ENCODE measurements at places on chromosomes 7 and 10.

DNA sequence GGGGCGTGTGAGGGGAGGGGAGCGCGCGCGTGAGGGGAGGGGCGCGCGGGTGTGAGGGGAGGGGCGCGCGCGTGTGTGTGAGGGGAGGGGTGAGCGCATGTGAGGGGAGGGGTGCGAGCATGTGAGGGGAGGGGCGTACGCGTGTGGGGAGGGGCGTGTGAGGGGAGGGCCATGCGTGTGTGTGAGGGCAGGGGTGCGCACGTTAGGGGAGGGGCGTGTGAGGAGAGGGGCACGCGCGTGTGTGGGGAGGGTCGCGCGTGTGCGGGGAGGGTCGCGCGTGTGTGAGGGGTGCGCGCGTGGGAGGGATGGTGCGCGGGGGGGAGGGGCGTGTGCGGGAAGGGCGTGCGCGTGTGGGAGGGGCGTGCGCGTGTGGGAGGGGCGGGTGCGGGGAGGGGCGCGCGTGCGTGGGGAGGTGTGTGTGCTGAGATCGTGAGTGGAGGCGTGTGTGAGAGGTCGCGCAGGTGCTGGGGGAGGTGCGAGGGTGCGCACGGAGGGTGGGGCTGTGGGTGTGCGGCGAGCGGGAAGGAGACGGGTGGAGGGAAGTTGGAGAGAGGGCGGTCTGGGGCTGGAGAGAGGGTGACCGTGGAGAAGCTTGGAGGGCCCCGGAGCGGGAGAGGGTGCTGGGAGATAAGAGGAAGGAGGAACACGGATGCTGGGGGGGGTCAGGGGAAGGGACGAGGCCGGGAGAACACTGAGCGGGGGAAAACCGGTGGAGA, 19.7 kb downstream of the MXI1 start:
- peak; percentile 72 for DNase-seq

GRCh38 chr7:101564778-101565211, 64.3 kb downstream of the MYL10 start:
- DNase-seq = no peak

DNA sequence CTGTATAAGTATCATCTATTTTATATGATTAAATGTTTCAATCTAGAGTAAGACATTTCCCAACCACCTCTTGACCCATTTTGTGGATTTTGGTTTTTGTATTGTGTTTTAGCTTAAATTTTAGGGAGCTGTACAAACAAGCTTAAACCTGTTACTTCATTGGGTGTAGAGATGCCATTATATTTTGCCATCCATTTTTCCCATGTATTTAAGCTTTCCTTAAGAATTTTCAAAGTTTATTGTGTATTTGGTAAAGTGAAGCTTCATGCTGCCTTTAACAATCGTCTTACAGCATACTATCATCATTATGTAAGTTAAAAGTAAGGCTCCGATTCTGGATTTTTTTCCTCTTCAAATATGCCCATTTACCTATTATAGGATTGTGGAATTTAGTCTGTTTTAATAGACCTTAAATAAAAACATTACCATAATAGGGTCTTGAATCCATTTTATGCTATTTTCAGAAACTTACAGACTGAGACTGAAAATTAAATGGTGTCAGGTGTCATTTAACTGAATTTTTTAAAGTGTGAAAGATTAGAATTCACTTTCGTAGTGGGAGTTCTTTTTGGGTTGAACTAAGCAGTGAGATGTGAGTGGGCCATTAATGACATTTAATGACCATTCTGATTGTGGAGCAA, 2.2 kb downstream of the KMT2E start:
- DNase-seq = no peak

- no peak for DNase-seq
These were observed 1.6 kb upstream of the IDI1 start for GRCh38 chr10:1050554-1050953.

- DNase-seq = peak; percentile 57
These were observed 49.8 kb downstream of the PAXIP1 start for GRCh38 chr7:154953006-154953684.

DNA sequence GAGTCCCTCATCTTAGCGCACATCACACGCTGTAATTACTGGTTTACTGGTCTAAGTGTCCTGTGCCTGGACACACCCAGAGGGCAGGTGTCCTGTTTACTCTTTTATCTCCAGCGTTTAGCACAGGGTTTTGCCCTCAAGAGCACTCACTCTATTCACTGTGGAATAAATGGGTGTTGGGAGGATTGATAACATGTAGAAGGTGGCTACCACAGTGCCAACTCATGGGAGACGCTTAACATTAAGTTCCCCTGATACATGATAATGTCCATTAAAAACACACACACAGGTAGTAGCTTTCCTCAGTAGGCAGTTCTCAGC, 96.1 kb upstream of the EFCAB10 start:
- no peak for DNase-seq

- no peak for DNase-seq
These were observed 40.4 kb upstream of the TMEM229A start for GRCh38 chr7:124073310-124073645.

DNA sequence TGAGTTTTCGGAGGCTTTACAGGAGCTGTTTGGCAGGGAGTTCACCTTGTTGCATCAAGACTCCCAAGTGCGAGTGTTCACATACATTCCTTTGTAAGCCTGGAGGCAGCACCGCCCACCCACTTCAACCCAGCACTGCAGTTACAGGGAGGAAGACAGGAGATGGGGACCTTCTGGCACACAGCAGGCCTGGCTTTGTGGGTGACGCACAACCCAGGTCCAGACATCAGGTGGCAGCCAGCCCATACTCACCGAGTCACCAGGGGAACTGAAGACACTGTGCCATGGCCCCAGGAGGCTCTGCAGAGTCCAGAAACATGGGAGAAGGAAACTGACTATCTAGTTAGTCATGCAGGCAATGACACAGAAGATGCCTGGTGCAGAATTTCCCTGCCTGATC, 305.9 kb upstream of the RNF32 start:
- no peak for DNase-seq

GRCh38 chr10:69914398-69915214, 112.9 kb downstream of the COL13A1 start:
- DNase-seq = peak; percentile 11

DNA sequence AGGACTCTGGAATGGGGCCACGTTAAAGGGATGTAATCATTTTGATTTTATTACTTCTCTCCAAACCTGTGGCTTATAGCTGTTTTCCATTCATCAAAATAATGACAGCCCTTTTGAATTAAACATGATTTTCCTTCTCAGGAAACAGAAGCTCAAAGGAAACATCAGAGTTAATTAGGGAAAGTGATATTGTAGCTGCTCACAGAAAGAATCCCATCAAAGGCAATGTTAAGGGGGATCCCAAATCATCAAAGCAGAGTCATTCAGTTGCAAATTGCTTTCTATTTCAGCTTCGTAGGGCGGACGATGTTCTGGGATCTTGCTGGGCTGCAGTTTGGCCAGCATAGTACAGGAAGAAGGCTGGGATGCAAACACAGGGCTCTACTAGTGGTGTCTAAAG, 563.2 kb downstream of the CCSER2 start:
- DNase-seq = no peak

GRCh38 chr7:131294553-131294952, 33.1 kb upstream of the MKLN1 start:
- DNase-seq = no peak

DNA sequence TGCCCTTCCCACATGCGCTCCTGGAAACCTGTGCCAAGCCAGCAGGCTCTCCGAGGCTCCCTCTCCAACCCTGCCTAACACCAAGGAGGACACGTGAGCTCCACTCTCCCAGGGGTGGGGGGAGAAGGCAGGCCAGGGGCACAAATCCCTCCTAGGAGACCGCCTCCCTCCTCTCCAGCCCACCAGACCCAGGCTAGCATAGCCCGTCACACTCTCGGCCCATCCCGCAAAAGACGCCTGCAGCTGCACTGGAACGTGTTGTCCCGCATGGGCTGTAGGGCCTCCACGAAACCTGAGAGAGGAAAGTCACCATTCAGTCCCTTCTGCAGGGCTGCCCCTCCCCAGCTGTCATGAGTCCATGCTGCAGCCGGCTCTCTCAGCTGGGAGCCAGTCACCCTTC, 126.3 kb downstream of the MAD1L1 start:
- no peak for DNase-seq

GRCh38 chr7:94396037-94396431, 1.3 kb downstream of the COL1A2 start:
- no peak for DNase-seq

DNA sequence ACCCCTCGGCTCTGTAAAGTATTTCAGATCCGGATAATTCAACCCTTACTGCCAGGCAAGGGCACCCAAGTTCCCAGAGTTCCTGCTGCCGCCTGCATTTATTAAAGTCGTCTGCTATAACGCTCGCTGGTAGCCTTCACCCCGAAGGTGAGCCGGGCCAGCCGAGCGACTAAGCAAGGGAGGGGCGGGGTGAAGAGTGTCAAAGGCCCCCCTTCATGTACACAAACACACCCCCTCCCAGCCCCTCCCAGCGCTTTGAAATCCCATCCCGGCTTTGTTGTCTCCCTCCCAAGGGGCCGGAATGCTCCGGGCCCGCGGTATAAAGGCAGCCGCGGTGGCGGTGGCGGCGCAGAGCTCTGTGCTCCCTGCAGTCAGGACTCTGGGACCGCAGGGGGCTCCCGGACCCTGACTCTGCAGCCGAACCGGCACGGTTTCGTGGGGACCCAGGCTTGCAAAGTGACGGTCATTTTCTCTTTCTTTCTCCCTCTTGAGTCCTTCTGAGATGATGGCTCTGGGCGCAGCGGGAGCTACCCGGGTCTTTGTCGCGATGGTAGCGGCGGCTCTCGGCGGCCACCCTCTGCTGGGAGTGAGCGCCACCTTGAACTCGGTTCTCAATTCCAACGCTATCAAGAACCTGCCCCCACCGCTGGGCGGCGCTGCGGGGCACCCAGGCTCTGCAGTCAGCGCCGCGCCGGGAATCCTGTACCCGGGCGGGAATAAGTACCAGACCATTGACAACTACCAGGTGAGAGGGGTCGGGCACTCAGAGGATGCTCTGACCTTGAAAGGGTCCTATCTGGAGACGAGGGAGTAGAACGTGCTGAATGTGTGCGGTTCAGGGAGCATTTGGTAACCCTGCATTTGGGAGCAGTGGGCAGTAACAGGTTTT, at the start of gene DKK1:
DKK1 (plus strand) TSS at position 349 of the 889 bp plus-strand sequence; CDS start at position 503, 154 bp downstream.
- DNase-seq = no peak

- DNase-seq = no peak
These were observed 8.8 kb downstream of the ADAP1 start for GRCh38 chr7:945556-946255.

GRCh38 chr7:102974366-102975236, 61.8 kb downstream of the LRRC17 start:
- no peak for DNase-seq

DNA sequence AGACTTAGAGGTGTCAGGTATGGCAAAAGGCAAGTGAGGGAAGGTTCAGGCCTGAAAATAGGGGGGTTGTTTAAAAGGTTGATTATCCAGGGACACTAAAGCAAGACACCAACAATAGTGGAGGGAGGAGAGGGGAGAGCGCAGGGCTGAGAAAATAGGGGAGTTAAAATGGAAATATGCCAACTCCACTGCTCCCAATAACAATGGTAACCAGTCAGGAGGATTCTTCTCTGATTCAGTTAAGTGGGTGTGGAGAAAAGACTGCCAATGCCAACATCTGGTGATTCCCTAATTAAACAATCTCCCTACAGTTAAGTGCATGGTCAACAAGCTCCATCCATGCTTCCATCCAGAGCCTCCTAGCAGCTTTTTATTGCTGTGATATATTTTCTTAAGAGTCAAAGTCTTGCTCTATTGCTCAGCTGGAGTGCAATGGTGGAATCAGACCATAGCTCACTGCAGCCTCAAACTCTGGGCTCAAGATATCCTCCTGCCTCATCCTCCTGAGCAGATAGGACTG, 183.3 kb downstream of the JAZF1 start:
- DNase-seq = no peak

DNA sequence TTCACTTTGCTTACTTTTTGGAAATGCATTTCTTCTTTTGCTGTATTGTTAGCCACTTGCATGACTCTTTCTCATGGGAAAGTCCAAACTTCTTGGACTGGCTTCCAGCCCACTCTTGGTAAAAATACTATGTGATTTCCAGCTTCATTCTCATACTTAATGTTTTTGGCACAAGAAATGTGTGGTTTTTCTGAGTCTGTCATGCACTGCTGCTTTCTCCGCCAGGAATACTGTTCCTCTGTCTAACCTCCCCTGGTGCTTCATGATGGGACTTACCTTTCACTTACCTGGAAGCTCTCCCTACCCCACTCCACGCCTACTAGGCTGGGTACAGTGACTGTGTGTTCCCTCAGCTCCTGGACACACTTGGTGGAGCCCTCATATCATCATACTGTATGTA, 18.7 kb downstream of the MGAM2 start:
- no peak for DNase-seq

GRCh38 chr7:116752305-116753074, 80.5 kb downstream of the MET start:
- no peak for DNase-seq

DNA sequence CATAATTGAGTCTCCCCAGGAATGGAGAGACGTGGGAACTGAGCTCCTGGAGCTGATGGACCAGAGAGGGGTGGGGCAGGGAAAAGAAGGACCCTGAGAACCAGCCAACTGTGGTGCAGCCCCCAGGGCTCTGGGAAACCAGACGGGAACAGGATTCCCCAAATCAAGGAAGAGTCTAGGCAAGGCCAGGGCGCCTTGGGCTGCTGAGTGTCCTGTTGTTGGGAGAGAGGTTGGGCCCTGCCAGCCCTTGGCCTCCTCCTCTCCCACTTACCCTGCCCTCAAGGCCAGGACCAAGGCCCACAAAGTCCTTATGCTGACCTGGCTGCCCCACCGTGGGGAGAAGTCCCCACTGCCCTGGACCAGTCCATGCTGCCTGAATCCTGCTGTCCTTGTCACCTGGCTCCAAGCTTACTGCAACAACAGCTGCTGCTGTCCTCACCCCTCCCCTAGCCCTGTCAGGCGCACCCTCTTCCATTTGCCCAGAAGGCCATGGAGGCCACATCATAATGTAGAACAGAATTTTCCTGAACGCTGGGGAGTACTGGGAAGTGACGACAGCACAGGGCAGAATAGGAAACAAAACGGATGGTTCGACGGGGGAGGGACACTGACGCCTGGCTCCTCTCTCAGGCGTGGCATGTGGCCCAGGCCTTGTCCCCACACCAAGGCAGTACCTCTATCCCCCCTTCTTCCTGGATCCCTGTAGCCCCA, 132.9 kb upstream of the ZMIZ1 start:
- DNase-seq = no peak

DNA sequence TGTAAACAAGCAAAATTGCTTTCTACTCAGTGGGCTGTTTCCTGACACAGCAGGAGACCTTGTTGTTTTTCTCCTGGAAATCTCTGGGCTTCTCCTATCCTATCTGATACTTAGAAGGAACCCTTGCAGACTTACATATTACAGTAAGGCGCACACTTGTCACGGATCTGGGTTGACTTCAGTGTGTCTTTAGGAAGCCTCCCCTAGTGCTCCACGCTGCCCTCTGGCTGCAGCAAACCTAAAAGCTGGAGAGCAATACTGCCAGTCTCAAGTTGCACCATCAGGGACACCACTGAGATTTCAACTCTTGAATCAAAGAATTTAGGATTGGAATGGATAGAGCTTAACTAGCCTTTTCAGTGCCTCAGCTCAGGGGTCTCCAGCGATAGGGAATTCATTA, 495.3 kb downstream of the LRMDA start:
- no peak for DNase-seq

DNA sequence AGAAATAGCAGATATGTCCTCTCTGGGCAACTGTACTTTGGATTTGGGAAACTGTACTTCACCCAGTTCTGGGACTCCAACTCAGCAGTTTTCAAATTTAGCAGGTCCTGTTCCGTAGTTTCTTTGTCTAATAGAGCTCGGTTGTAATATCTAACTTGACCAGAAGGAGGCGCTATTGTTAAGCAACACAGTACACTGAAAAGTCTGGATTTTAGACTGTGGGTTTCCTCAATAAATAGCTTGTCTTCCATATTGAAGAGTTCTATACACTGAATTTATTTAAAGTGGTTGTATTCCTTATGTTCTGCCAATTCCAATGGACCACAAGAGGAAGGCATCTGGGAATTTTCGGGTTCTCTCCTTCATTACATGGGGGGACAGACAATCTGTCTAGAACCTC, 39.8 kb downstream of the ELFN1 start:
- DNase-seq = no peak
